ENCODE measurements at places on chromosomes 4 and X. TPM values are rescaled to one million over a fixed set of nuclear protein-coding genes. Genes with fewer than 3 reads are reported as not detected.

DNA sequence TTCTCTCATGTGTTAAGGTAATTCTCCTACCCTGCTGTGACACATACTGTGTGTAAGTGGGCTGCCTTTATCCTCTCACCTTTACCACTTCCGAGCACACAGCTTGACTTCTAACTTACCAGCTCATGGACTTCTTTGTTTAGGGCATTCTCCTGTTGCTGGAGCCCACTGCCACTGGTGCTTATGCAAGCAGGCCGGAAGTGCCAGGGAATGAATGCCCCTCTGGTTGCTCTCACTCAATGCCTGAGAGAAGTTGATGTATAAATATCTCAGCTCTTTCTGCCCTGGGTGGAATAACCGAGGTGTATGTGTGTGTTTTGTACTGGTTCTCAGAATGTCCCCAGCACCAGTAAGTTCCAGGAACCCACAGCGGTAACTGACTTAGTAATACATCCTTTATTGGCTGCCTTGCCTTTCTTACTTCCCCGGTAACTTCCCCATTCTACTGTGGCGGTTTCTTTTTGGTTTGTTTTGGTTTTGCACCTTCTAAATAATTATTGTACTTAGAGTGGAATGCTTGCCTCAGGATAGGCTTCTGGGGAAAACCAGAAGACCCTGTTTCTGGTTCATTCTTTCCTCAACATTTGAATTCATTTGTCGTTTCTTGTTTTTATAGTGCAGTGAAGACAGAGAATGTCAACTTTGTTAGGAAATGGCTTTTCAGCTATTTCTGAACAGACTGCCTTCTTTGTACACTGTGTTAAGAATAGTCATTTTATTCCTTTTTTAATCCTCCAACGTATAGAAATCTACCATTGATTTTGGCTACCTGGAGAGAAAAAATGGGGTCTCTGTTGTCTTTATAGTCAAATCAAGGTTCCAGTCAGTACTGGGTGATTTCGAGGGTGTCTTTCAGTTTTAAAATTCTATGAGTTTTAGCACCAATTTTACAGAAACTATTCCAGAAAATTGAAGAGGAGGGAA lies 45.4 kb downstream of the CXorf58 start:
- no peak for DNase-seq

DNA sequence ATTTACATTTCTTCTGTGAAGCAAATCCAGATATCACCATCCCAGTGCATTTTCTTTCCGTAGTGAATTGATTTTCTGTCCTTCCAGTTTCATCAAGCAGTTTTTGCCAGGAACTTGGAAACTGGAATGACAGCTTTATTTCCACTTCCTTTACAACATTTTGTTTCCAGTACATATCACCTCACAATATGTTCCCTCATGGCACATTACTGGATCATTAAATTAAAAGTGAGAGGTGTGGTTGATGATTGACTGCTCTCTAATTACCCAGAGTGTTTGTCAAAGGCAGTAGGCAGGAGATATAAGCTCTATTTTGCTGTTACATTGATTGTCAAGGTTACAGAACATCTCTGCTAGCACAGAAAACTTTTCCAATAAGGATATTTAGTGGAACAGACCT lies 22.3 kb upstream of the ACE2 start:
- no peak for DNase-seq

Gene FREM3
- not detected for total RNA-seq

GRCh38 chr4:88341227-88342192 lies 37.1 kb upstream of the HERC6 start:
- DNase-seq = no peak

GRCh38 chrX:54891573-54891972 lies 29.1 kb upstream of the TRO start:
- no peak for DNase-seq

DNA sequence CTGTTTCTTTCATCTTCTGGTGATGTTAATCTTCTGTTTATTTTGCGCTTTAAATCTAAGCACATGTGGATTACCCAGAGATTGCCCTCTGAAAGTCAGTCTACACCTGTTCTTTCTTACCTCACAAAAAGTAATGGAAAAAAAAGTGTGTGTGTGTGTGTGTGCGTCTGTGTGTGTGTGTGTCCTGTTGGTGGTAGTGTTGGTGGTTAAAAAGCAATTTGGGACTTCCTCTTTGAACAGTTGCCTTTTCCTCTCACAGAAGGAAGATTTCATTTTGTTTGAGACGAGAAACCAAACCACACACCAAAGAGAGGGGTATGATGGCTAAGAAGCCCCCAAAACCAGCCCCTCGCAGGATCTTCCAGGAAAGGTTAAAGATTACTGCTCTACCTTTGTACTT lies at the start of gene STAP1:
Gene STAP1 (plus strand): TSS at position 235 of the 400 bp plus-strand sequence. CDS start 83 bp downstream, at position 318.
- no peak for DNase-seq

DNA sequence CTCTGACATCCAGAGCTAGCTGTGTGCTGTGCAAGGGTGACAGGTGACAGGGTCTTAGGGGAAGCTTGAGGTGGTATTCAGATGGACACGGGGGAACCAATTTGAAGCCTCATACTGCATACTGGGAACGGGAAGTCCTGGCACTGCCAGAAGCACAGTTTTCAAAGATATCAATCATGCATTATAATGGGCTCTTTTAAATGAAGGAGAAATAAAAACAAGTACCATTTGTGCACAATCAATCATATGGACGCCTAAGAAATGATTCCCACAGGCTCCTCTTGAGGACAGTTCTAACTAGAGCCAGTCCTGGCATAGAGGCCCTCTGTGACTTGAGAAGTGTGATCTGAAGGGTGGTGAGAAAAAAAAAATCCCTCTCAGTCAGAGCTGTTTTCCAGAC lies 50.9 kb downstream of the TSC22D3 start:
- DNase-seq = no peak

- no peak for DNase-seq
These were observed 73.5 kb downstream of the CHRDL1 start for GRCh38 chrX:110722135-110722534.

- DNase-seq = no peak
These were observed 64.7 kb downstream of the TMEM156 start for GRCh38 chr4:38967260-38968095.

Gene FGB
- 63.3 TPM for total RNA-seq

DNA sequence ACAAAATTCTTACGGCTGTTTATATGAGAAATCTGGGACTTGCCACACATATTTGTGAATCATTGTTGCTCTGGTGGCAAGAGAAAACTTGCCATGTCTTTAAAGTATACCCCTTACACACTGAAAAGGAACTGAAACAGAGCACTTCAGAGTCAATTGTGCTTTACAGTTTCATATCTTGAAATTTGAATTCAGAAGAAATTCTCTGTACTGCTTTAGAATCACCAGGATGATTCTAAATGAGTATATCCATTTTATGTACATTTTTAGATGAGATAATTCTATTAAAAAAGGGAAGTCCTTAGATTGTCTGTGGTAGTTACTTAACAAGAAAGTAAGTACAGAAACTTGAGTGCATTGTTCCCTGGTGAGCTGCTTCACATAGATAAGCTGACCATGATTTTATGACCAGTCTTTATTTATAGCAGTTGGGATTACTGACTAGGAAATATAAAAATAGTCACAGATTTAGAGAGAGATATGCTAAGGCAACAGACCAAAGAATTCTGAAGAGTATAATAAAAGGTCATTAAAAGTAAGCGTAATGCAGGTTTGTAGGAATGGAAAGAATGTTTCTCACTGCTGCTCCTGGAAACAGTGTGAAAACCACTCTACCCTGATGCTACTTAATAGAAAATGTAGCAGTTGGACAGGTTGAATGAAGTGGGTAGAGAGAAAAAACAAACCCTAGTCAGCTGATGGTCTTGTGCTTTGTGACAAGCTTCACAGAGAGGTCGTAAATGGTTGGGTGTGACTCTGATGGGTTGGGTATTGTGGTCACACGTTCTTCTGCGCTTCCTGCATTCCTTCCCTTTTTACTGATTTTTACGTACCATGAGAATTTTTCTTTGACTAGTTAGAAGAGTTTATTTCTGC lies 41.0 kb downstream of the FNIP2 start:
- no peak for DNase-seq

GRCh38 chr4:96154676-96155075 lies 314.8 kb downstream of the PDHA2 start:
- no peak for DNase-seq

DNA sequence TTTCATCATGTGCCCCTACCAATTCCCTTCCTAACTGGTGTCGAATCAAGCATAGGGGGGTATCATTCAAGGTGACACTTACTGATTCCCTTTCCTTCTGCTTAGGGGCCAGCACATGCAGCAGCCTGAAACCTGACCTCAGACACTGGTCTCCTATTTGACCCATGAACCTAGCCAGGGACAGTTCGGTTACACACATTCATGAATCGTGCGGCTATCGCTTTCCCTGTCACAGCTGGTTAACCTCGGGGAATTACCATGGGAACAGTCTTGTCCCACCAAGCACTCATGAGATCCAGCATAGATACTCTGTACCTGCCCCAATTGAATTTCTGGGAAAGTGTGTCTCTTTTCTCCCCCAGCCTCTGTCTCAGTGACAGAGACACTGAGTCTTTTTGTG lies 140.4 kb downstream of the ZNF674 start:
- no peak for DNase-seq

DNA sequence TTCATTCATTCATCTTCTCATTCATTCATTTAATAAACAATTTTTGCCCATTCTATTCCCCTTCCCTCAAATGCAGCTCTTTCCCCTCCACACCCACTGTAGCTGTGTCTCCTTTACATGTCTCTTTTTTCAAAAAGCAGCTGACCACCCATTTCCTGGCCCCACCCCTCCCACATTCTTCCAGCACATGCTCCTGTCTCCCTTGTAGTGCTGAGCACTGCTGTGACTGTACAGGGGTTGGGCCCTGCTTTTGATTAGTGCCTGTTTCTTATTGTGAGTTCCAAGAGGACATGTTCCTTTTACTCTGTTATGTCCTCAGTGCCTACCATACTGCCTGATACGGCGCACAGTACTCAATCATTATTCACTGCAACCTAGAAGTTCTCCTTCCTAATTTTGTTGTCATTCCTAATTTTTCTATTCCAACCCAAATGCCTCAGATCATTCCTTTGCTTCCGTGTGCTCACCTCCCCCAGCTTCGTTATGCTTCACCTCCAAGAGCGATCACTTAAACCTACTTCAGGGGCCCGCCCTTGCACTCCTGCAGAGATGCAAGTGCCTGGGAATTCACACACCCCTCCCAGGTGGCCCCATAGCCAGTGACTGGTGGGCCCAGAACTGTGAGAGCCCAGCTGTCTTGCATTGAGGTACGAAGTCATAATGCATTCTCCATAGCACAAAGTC lies 152.2 kb downstream of the STK32B start:
- no peak for DNase-seq

DNA sequence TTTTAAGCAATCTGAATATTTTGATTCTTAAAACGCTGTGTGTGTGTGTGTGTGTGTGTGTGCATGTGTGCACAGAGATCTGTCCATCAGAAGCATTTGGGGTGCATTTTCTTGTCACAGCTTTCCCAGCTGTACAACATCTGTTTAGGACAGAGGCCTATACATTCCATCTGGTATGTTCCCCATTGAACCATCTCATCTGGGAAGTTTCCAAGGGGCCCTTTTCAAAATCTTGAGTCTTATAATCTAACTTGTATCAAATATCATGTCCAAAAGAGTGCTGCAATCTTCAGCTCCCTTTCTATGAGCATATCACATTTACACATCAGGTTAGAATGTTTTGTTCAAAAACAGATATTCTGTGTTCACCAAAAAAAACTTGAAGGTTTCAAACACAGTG lies 16.5 kb upstream of the MID1 start:
- DNase-seq = no peak

DNA sequence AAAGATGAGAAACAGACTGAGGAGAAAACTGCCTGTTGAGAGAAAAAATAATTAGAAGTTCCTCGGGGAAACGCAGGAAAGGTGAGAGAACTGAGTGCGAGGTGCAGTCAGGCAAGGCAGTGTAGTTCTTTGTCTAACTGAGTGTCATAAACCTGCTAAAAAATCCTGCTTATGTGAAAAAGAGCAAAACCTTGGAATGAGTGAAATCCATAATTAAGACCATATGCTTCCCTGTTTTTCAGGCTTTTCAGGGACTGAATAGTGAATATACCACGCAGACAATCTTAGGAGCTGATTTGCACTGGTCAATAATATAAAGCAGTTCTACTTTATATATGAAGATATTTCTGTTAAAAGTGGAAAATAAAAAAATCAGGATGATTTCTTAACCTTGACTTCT lies 104.9 kb downstream of the RASGEF1B start:
- DNase-seq = no peak

Gene ZAR1
- not detected for total RNA-seq

Gene TEX13A
- not detected for total RNA-seq

DNA sequence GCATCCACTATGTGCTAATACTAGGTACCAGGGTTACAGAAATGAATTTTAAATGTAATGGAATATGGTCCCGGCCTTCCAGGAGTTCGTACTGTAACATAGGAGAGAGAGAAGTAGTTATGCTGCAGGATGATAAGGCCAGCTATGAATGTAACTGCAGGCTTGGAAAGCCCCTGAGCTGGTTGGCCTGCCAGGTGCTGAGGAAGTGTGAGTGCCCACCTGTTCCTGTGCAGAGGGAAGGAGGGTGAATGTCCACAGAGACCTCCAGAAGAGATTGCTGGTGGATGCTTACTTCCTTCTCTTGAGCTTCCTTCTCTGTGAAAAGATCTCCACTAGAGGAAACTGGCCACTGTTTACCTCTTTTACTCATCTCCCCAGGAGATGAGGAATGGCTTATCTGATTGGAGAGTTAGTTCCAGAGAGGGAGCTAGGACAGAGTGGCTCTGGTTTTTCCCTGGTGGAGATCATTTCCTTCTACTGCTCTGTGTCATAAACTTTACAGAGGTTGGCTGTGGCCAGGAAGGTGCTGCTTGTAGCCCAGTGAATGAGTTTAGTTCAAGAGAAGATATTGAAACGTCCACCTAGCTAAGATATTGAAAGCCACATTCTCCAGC lies 114.0 kb upstream of the LNX1 start:
- no peak for DNase-seq

Gene MID1IP1
- 31.1 TPM for total RNA-seq

- no peak for DNase-seq
These were observed 64.3 kb upstream of the EMCN start for GRCh38 chr4:100582146-100582545.

DNA sequence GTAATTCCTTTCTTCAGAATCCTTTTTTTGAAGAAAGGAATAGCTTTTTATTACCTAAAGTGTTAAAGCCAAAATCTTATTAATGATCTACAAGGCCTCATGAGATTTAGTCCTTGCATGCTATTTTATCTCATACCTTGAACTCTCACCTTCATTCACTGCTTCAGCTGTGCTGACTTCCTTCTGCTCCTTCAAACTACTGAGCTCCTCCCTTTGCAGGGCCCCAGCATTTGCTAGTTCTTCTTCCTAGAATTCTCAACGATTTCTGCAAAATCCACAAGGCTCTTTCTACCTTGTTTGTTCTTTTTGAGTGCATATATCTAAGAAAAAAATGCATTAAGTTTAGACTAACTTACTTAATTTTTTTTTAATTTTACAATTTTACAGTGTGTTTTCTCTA lies 619.5 kb downstream of the EPHA5 start:
- no peak for DNase-seq

- DNase-seq = no peak
These were observed 217.4 kb upstream of the AADAT start for GRCh38 chr4:170307182-170307581.

DNA sequence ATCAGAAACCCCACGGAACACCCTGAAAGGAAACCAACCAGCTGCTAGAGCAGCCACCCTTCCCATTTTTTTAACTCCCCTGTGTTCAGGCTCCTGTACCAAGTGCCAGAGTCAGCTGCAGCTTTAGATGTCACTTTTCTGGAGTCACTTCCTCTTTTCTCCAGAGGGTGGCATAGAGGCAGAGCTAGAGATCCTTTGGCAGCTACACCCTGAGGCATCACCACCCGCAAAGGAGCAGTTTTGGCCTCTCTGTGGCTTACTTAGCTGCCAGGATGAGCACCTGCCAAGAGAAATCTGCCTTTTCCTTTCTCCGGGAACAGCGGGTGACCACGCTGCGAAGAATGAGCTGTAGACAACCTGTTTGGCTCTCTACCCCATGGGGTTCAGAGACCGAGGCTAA lies 58.0 kb upstream of the CHRDL1 start:
- no peak for DNase-seq
